ENCODE measurements at places on chromosomes 2 and 18.

DNA sequence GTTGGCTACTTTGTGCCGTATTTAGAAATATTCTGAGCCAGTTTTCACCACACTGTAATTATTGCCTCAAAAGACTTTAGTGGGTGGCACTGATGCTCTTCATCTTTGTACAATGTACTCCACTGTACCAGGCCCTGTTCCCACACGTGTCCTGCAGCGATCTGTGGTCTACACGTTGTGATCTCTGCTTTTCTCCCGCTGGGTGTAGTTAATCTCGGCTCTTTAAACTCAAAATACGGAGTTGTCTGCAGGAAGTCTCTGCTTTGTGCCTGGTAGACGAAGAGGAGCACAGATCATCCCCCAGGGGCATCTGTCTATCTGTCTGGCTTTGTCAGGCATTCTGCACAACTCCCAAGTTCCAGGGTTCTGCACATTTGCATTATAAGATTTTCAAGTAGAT, 12.1 kb upstream of the GREB1 start:
- no peak for DNase-seq

- DNase-seq, result no peak
Measured at GRCh38 chr2:180717588-180717987, 262.8 kb upstream of the UBE2E3 start.

DNA sequence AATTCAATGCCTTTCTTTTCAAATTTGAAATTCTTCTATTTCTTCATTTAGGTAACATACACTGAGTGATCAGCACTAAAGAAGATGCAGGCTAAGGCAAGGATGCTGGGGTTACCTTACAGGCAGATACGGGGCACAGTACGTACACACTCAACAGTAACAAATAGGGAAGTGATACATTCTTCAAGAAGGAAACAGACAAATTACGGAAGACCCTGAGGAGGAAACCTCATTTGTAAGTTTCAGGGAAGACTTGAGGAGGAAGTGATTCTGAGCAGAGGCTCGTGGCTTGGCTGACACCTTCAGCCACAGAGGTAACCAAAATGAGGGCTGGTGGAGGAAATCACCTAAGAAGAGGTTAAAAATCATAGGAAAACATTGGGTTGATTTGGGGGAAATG, 1108.3 kb upstream of the KLHL29 start:
- DNase-seq, result no peak

DNA sequence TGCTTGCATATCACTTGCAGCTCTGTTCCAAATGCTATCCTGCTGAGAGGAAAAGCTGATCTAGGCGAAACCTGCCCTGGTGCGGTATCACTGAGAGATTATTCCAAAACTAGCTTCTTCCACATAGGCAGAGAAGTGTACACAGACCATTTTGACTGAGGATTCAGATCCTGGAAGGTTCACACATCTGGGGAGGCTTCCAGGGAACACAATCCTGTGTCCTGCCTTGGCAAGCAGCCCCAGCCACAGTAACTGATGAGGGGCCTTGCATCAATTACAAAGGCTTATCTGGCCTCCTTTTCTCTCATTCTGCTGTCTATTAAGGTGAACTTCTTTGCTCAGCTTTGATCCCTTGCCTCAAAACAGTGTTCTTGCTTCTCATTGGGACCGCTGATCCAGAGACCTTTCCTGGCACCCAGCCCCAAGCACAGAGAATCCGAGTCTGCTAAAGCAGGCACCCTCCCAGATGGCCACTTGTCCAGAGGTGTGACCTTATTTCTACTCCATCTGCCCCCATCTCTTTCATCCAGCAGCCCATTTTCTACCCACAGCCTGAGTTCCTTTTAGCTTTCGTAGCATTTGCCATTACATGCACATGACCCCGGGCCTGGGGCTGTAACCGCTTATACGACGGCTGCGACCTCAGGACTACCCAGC, 52.3 kb upstream of the ZFP36L2 start:
- no peak for DNase-seq

GRCh38 chr2:109365131-109365530, 236.1 kb downstream of the SH3RF3 start:
- no peak for DNase-seq

Measured in NCI-H2029 (cell line).